ENCODE measurements at places on chromosomes 1 and 21.

GRCh38 chr1:30123896-30124295 lies 599.5 kb downstream of the MATN1 start:
- DNase-seq = no peak

DNA sequence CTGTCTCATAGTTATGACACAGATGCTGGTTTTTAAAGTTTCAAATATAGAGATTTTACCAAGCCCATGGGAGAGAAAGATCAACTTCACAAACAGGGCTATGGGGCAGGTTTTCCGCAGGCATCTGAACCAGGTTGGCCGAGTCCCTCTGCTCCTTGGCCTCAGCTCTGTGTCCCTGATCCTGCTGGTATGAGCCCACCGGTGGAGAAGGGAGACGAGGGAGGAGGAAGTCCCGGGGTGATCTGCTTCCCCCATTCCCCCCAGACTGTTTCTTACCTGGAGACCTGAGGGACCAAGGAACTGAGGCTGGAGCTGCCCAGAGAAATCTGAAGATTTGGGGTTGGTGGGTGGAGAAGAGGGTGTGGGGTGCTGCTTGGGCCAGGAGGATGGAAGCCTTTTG lies 28.9 kb upstream of the BTG2 start:
- no peak for DNase-seq

GRCh38 chr1:21955501-21956281 lies 18.6 kb upstream of the HSPG2 start:
- DNase-seq = no peak

- DNase-seq = no peak
Measured at GRCh38 chr1:70075761-70076160, 129.6 kb downstream of the LRRC40 start.

DNA sequence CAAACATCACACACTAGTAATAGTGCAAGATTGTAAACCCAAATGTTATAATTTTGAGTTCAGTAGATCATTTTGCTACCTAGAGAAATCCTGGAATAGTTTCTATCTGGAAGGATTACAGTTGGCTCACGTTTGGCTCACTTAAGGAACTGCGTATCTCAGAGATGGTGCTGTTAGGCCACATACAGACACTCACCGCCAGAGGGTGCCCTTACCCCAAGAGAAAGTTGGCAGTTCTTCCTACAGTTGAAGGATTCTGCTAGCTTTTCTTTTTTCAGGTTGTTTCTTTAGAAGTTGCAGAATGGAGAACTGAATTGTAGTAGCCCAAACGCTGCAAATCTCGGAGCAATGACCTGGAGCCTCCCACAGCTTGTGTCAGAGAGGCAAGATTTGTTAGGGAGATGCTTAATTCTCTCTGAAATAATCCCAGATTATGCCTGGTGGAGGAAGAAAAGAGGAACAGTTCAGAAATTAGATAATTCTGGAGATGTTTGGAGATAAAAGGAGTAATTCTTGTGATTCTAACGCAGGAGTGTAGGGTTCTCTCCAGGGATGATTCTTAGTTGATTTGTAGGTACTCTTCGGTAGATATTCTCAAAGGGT lies 87.9 kb upstream of the PAPPA2 start:
- DNase-seq = no peak

DNA sequence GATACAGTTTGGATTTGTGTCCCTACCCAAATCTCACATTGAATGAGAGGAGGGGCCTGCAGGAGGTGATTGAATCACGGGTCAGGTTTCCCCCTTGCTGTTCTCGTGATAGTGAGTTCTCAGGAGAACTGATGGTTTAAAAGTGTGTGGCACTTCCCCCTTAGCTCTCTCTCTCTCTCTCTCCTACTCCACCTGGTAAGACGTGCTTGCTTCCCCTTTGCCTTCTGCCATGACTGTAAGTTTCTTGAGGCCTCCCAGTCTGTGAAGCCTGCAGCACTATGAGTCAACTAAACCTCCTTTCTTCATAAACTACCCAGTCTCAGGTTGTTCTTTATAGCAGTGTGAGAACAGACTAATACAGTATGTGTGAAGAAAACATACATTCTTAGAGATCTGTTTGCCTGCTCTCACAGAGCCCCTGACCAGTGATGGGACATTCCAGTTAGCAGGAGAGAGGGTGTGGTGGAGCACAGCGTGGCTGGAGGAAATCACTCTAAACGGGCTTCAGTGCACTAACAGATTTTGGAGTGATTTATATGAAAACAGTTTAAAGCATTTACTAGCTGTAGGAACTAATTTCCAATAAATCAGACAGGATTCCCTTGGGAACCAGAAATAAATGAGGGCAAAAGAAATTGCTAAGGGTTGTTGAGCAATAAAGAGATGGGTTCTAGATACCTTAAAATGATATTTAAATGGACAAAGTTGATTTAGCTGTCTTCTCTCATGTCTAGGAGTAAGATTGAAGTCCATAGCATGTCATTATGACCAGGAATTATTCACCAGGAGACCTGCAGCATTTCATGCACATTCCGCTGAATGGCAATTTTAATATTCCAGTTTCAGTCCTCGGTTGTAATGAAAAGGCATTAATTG lies 411.0 kb downstream of the CAMTA1 start:
- DNase-seq = no peak

DNA sequence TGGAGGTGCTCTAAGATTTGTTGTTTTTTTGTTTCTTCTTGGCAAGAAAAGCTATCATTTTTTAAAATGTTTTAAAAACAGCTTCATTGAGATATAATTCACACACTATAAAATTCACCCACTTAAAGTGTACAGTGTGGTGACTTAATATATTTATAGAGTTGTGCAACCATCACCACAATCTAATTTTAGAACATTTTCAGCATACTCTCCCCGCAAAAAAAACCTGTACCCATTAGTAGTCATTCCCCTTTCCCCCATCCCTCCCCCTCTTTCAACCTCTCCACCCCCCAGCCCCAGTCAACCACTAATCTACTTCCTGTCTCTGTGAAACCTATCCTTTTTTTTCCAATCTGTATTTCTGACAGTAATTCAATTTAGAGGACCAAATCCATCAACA lies 30.6 kb downstream of the ZC3H11B start:
- DNase-seq = no peak

GRCh38 chr1:2330035-2330434 lies 61.3 kb downstream of the MORN1 start:
- no peak for DNase-seq

DNA sequence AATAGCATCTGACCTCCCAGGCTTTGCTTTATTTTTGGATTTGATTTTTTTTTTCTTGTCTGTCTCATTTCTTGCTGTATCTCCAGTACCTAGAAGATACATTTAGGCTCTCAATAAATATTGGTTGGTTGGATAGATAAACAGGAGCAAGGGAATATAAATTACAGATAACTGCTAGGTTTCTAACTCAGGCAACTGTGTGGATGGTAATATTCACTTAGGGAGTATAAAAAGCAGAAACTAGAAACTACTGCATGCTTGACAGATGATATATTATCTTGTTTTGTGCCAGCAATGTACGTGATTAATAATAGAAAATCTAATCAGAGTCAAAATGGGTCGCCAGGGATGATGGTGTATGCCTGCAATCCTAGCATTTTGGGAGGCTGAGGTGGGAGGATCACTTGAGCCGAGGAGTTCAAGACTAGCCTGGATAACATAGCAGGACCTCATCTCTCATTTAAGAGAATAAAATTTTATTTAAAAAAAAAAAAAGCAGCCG lies 31.0 kb upstream of the TARS2 start:
- no peak for DNase-seq

DNA sequence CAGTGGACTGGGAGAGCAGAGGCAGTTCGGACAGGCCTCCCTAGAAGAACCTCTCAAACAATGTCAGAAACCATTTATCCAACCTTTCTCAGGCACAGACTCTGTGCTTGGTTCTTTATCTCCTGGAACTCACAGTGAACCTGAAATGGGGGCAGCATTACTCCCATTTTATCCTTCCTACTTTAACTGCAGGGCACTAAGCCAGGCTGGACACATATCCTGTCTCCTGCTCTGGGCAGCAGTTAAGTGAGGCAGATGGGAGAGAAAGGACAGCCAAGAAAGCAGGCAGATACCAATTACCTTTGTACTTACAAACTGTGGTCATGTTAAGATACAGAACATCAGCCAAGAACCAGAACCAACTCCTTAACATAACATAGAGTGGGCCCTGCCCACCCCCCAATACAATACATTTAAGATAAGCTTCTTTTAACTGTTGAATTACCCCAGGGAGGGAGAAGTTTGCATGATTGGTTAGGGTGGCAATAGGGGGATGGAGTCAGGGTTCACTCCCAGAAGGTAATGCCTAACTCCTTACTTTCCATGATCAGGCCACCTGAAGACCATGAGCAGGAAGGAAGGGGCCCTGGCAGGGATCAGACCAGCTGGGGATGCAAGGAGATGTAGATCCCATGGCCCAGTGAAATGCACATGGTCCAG lies 10.9 kb downstream of the KDF1 start:
- DNase-seq = no peak

GRCh38 chr1:93814795-93815340 lies 64.1 kb downstream of the DNTTIP2 start:
- DNase-seq = no peak

DNA sequence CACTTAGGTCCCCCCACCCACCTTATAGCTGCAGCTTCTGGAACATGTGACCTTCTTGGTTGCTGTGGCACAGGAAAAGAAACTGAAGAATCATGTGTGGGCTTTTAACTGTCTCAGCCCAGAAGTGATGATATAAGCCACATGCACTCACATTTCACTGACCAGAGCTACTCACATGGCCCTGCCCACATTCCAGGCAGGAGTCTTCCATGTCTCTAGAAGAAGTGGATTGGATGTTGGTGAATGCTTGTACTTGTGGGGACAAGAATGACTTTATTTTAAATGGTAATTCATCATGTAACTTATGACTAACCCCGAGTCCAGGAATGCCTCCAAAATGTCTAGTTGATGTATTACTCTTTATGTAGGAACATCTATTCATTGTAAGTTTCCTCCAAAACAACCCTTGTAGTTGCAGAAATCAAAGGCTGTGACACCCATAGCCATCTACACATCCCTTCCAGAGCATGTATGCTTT lies 15.8 kb upstream of the CAMK1G start:
- DNase-seq = no peak

GRCh38 chr1:63984257-63984929 lies 210.6 kb downstream of the ROR1 start:
- no peak for DNase-seq

GRCh38 chr1:54028306-54029251 lies 10.6 kb upstream of the LDLRAD1 start:
- no peak for DNase-seq

GRCh38 chr1:233719655-233720341 lies 105.9 kb downstream of the KCNK1 start:
- no peak for DNase-seq

GRCh38 chr1:206582971-206583706 lies 29.1 kb downstream of the EIF2D start:
- no peak for DNase-seq

DNA sequence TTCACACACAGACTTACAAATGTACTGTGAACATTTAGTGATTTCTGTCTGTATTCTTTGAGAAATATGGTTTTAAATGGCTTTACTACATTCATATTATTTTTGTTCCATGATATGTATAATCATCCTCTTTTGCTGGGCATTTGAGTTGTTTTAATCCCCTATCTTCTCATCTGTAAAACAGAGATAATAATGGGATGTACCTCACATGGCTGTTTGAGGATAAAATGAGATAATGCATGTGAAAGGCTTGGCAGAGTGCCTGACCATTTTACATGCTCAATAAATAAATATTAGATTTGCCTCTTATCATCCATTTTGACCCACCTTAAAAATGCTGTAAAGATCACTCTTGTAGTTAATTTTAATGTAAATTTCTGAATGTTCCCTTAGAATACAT lies 197.2 kb downstream of the C1orf94 start:
- no peak for DNase-seq

GRCh38 chr1:19844731-19845495 lies 29.8 kb upstream of the RNF186 start:
- DNase-seq = no peak

- DNase-seq = no peak
Measured at GRCh38 chr1:65791801-65792668, 660 bp upstream of the PDE4B start.

GRCh38 chr1:238789916-238790667 lies 596.3 kb upstream of the CHRM3 start:
- DNase-seq = no peak

DNA sequence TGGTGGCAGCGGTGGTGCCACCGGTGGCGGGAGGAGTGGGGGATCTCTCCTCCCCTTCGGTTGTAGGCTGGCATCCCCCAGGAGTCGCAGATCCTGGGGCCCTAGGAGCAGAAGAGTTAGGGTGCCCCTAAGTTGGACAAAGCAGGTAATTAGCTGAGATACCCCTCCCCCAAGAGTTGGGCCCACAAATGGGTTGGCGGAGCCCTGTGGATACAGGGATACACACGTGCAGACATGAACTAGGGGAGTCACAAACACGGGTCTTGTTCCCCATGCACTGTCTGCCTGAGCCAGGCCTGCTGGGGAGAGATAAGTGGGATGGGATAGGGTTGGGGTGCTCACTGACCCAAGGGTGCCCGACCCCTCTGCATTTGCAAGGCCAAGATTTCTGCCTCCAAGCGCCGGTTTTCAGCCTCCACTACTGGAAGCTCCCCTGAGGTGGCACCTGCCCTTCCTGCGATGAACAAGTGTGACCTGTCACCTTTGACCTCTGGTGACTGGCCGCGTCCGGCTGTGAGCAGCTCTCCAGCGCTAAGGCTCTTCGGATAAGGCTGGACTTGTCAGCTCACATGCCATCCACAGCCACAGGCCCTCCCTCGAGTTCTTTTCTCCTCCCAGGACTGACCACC lies 1.8 kb downstream of the CCDC17 start:
- no peak for DNase-seq

DNA sequence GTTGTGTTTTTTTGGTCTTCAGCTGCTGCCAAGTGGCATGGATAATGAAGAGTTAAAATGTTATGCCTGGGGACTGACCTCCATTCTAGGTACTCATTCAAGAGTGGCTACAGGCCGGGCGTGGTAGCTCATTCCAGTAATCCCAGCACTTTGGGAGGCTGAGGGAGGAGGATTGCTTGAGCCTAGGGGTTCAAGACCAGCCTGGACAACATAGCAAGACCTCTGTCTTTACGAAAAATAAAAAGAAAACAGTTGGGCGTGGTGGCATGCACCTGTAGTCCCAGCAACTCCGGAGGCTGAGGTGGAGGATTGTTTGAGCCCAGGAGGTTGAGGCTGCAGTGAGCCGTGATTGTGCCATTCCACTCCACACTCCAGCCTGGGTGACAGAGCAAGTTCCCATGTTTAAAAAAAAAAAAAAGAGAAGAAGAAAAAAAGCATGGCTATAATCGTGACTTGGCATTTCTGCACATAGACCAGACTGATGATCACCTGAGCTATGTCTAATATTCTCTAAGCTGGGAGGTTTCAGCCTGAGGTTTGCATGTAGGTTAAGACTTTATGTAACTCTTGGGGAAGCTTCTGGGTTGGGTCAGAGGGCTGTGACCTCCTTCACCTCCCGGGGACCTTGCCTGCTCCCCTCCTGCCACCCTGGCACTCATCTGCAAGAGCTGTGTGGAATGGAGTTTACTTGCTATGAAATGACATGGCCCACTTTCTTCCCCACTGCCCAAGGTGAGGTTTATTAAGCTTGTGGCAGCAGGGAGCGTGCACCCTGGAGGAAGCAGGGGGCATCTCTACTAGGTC lies 51.3 kb downstream of the DHRS3 start:
- no peak for DNase-seq

All from stimulated activated CD8-positive, alpha-beta memory T cell treated with anti-CD3 and anti-CD28 coated beads, Interleukin-15, amount 100 ng/mL, for 4 hours (primary cell).